Amygdala (tissue), 56 donors: ENCODE measurements at places on chromosomes 4 and X.

DNA sequence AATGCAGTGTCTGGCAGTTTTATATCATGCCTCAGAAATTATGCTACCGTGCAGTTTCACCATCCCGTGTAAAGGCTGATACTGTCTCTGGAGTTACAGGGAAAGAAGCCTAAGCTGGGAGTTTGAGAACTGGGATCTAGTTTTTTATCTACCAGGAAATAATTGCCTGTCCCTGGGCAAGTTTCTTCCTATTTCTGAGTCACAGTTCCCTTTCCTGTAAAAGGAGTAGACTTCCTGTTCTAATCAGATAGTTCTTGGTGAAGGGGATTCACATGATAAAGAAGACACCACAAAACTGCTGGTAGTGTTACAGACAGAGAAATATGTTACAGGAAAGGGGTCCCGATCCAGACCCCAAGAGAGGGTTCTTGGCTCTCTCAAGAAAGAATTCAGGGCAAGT lies 17.1 kb downstream of the HERC3 start:
- no peak for DNase-seq

GRCh38 chr4:173135241-173135847 lies 33.3 kb upstream of the GALNT7 start:
- DNase-seq: no peak

GRCh38 chr4:84530454-84530853 lies 31.4 kb upstream of the NKX6-1 start:
- DNase-seq: no peak

DNA sequence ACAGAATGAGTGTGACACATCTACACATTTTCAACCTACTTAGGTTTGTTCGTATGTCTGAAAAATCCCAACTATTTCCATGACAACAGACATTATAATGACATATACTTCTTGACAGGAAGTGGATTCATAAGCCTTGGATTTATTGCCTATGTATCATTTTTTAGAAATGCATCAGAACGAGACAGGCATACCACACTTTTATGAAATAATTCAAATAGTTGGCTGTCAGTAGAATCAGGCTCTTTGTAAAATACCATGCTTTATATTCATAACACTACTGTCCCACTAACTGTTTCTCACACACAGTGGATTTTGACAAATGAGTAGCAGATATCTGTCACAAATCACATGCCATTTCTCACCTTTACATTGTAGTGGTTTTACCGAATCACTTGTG lies 173.2 kb downstream of the BEND2 start:
- no peak for DNase-seq

GRCh38 chr4:1576961-1577821 lies 106.9 kb downstream of the FAM53A start:
- no peak for DNase-seq

DNA sequence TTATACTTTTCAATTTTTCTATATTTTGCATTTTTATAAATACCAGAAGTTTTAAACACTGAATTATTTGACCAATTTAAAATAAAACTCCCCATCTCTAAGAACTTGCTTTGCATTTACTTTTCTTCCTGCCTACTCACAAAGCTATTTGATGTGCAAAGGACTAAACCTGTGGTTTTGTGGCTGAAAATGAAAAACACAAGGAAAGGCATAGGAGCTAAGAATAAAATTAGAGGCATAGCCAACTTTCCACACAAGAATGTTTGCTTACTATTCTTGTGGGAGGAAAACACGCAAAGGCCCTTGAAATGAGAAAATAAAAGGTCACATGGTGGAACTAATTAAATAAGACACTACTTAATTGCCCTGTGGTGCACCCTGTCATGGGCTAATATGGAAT lies 221.2 kb downstream of the KLHL13 start:
- DNase-seq: no peak

DNA sequence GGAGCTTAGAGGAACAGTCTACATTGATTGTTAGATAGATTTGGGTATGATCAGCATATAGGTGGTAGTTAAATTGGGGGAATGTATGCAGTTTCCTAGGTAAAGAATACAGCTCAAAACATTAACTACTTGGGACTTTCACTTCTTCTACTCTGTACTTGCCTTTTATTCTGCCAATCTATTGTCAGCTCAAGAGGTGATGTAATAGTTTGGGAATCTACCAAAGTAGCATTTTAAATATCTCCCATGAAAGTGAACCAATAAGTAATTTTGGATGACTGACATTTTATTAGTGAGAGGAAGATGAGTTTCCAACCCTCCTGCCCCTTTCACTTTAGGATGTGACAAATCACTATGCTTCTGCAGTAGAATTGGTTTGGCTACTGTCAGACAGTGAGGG lies 43.4 kb downstream of the NUDT6 start:
- no peak for DNase-seq

DNA sequence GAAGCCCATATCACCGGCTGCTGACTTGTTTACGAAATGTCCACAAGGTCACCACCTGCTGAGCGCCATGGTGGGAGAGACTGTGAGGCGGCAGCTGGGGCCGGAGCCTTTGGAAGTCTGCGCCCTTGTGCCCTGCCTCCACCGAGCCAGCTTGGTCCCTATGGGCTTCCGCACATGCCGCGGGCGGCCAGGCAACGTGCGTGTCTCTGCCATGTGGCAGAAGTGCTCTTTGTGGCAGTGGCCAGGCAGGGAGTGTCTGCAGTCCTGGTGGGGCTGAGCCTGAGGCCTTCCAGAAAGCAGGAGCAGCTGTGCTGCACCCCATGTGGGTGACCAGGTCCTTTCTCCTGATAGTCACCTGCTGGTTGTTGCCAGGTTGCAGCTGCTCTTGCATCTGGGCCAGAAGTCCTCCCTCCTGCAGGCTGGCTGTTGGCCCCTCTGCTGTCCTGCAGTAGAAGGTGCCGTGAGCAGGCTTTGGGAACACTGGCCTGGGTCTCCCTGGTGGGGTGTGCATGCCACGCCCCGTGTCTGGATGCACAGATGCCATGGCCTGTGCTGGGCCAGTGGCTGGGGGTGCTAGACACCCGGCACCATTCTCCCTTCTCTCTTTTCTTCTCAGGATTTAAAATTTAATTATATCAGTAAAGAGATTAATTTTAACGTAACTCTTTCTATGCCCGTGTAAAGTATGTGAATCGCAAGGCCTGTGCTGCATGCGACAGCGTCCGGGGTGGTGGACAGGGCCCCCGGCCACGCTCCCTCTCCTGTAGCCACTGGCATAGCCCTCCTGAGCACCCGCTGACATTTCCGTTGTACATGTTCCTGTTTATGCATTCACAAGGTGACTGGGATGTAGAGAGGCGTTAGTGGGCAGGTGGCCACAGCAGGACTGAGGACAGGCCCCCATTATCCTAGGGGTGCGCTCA lies 8.7 kb upstream of the MSANTD1 start:
- no peak for DNase-seq

DNA sequence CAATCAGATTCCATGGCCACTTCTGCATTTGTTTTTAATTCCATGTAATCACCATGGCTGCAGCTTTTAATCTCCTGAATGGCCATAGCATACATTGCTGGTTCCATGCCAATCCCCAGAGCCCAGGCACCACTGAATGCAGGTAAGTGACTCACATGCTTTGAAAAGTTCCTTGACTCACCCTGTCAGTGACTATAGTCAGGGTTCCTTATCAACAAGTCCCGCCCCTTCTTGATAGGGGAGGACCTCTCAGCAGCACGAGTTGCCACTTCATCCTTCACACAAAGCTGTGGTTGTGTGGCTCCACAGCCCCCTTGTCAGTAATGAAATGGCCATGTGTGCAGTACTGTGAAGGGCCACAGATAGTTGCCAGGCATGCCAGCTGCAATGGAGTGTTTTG lies 516.6 kb downstream of the PPARGC1A start:
- DNase-seq: no peak

GRCh38 chr4:24394041-24394440 lies 190.3 kb downstream of the DHX15 start:
- DNase-seq: no peak

DNA sequence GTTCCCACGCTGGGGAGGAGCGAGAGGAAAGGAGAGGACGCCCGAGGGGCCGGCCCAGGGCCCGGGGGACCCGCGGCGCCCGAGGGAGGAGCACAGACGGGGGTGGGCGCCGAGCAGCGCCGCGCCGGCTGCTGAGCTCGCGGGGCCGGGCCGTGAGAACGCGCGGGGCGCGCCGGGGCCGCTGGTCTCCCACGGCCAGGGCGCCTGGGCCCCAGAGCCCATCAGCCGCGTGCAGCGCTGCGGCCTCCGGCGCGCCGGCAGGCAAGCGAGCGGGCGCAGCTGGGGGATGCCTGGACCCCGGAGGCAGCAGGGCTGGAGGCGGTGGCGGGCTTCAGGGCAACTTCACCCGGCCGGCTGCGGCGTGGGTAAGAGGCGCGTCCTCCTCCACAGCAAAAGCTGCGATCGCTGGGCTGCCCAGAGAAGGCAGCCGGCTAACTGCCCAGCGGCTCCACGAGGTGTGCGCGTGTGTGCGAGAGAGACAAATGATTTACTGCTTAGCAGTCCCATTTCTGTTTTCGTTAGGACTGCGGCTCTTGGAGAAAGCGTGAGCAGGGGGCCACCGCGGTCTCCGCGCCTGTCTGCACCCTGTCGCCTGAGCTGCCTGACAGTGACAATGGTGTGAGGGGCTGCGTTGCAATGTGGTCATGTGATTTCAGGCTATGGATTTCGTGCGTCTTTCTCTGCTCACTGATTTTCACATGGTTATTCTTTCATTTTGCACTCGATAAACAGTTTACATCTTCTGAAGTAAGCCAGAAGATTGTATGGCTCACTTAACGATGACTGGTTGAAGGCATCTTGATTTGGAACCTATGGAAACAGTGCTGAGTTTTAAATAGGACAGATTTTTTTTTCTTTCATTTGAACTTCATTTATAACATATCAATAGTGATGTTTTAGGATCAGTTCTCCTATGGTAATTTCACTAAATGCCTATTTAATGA lies 1.2 kb downstream of the GUCY1A1 start:
- peak; percentile 62 for DNase-seq

DNA sequence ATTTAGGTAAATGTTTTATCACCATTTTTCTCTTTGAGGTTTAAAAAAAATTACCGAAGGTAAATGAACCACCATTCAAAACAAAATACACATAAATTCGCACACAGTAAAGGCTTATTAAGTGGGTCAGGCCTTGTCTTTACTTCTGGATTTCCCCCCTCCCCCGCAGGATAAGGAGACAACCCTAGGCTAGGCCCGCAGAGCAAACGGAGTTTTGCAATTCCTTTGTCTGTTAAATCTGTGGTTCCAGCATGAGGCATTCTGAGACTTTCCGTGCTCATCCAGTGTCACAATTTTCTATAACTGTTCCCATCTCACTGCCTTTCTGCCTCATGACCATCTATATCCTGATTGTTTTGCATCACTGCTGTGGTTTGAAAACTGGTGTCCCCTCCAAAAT lies 307.4 kb downstream of the DCHS2 start:
- no peak for DNase-seq

DNA sequence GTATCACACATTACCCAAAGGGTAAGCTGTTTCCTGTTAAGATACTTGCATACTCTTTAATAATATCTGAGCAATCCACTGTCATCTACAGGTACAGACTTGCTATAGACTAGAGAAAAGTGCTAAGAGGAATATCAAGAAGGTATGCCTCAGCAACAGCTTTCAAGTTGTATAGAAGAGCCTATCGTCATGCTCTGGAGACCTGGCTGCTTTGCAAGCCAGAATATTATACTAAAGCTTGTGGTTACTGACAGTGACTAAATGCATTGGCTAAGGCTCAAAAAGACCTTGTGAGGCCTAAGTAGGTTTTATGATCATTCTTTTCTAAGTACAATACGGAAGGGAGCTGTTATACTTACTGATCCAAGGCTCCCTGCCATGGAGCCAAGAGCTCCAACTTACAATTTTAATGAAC lies 11.3 kb downstream of the LAMP2 start:
- no peak for DNase-seq

- DNase-seq: no peak
Observed at GRCh38 chr4:53376900-53377299, 541 bp upstream of the FIP1L1 start.

GRCh38 chr4:145840162-145840768 lies 98.4 kb downstream of the ZNF827 start:
- DNase-seq: peak; percentile 6

DNA sequence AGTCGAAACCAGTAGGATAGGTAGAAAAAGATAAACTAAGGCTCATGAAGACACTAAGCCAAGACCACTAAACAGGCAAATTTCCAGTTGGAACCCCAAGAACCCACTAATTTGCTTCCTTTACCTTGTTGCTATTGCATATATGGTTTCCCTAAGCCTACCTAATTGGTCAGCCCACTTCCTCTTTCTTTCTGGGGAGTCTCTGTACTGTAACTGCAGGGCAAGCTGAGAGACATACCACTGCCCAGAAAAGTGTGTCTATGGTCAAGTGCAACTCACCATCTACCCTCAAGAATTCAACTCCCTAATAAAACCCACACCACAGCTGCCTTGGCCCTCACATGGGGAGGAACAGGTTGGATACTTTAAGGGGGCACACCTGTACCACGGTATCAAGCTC lies 28.6 kb downstream of the IDS start:
- no peak for DNase-seq

- DNase-seq: no peak
Observed at GRCh38 chr4:5970381-5971077, 47.7 kb downstream of the C4orf50 start.

DNA sequence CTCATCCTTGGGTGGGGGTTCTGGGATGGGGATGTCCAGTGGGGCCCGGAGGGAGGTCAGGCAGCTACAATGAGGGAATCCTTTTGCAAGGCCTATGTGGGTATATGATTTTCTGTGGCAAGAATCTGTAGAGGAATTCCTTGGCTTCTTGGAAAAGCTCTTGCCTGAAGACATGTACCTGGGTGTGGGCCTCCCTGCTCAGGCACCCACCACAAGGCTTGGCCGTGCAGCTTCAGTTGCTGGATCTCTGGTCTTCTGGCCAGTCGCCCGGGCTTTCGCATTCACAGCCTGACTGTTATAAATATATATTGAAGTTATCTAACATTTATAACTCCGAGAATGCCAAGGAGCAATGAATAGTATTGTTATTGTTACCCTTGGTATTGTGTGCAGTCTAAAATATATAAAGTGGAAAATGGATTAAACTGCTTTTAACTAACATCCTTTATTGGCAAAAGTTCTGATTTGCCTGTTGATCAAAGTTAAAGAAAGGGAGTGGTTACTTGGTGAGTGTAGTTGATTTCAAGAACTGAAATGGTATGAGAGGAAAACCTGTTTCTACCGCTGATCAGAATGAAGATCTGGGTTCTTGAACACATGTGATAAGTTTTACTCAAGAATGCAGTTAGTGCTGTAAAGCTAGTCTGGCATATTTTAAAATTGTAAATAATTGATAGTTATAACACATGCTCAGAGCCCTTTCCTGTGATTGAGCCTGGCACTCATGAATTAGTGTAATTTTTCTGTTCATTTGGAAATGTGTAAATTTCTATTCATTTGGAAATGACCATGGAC lies 36.0 kb downstream of the PTTG2 start:
- no peak for DNase-seq
